ENCODE measurements at places on chromosomes 3 and 15.

DNA sequence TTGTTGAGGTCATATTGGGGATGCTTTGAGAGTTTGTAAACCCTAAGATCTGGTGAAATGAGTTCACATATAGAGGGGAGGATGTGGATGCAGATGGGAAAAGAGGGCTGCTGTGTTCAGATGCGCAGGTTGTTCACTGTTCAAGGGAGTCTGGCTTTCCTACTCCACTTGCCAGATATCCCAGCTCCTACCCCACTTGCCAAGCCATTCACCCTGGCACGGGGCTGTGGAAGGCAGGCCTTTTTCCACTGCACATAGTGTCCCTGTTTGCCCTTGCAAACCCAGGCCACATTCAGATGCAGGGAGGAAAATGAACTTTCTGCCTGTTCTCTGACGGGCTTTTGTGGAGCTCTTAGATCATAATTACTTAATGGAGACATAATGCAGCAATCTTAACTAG is 29.0 kb downstream of the CRABP1 start:
- DNase-seq = no peak

DNA sequence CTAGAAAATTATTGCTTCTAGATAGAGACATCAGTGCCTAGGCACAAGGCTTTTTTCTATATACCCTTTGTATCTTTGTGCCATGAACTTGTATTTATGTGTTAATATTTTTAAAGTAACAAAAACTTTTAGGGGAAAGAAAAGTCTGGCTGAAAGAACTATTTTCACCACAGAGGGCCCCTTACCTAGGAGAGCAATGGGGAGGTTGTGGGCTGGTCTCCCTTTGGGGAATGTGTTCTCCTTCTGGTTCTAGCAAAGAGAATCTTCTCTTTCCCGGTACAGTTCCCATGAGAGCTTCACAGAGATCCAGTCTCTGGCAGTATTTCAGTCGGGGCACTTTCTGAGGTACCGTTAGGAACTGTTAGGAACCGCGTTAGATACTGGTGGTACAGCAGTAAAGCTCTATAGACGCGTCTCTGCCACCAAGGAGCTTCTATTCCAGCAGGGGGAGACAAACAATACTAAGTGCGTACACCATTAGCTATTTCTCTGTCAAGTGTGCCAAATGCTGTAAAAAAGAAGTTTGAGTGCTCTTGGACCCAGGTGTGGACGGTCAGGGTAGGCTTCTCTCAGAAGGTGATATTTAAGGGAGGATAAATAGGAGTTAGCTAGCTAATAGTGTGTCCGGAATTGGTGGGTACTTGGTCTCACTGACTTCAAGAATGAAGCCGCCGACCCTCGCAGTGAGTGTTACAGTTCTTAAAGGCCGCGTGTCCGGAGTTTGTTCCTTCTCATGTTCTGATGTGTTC is 4.6 kb upstream of the EPB42 start:
- peak; percentile 65 for DNase-seq

GRCh38 chr15:73165844-73166243 is 113.6 kb downstream of the NEO1 start:
- DNase-seq = no peak

- DNase-seq = no peak
These were observed 551 bp downstream of the PML start for GRCh38 chr15:73994912-73995622.

- no peak for DNase-seq
These were observed 220.3 kb downstream of the OCA2 start for GRCh38 chr15:27878841-27879240.

DNA sequence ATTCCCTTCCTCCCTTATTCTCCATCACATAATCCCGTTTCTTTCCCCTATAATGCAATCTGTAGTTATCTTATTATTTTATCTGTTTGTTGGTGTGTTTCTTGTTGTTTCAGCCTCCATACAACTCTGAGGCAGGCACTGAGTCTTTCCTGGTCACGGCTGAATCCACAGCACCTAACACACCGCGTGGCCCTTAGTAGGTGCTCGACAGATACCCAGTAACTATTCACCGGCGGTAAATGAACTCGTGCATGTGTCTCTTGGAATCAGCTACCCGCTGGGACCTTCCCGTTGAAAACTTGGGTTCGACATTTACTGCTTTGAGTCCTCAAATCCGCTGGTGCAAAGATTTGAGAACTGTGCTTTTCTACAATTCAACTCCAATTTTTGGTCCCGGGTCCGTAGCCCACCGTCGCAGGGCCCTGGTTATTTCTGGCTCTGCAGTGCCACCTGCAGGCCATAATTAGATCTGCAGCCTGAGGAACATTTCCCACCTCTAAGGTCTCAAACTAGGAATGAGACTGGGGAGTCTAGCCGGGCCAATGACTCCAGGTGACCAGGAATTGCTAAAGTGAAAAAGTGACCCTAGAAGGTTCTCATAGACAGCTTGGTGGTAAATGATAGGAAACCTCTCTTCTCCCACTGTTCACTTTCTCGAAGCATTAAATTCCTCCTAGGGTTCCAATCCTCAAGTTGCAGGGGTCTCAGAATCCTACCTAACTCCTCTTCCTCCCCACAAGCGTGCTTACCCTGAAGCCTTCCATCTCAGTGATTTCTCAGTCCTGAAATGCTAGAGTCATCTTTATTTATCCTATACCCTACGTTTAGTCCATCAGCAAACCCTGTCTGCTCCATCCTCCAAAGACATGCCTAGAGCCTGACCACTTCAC is 40.0 kb upstream of the TRH start:
- no peak for DNase-seq

GRCh38 chr15:45498701-45499100 is 23.9 kb downstream of the SLC30A4 start:
- DNase-seq = no peak

DNA sequence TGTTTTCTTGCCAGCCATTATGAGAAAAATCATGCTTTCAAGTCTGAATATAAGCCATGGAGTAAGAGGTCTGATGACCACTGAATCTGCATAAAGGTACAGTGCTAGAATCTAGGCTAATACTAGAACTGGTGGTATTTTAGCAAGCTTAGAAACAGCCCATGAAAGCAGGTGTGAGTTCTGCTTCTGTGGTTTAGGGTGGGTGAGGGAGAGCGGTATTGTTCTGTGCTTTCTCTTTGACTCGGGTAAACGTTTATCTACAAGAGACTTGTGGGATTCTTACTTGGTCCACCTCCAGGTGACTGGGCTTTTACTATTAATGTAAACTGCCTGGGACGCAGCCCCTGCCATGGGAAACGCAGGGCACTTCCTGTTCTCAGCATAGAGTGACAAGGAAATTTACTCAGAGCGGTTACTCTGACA is 55.2 kb downstream of the PGPEP1L start:
- no peak for DNase-seq

DNA sequence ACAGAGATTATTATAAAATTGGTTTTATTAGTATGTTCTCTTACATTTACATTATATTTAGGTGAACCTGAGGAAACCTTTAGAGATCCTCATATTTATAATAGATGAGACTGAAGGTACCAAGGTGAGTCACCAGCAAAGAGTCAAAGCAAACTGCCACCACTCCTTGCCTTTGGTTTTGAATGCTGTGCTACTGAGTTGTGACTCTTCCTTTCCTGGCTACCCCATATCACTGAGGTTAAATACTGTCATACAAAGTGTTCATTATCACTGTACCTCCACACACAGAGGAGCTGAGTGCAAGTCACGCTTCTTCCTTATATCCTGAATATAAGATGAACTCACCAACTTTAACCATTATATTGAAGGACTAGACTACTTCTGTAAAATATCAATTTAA is 168.2 kb downstream of the CBLB start:
- no peak for DNase-seq

DNA sequence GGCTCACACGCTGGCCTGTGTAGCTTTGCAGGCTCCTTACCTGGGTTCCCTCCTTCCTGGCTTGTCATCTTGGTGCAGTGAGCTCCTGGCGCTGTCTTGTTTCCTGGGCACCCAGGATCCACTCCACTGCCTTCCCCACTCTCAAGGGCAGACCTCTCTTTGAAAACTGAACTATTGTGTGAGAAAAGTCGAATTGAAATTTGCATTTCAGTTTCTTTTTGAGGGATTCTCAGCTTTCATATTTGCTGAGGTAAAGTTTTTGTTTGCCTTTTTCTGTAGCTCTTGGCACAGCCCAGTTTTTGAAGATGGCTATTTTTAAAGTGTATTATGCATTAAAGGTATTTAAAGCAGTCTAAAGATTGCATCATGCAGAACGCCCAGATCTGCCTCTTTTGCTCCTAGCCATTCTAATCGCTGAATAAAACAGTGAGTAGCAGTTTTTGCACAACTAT is 70.1 kb downstream of the CCK start:
- DNase-seq = no peak

GRCh38 chr3:123663977-123664376 is 79.1 kb upstream of the HACD2 start:
- DNase-seq = no peak

- no peak for DNase-seq
These were observed 51.4 kb upstream of the GK5 start for GRCh38 chr3:142276781-142277180.

- no peak for DNase-seq
These were observed 95.9 kb downstream of the MEIS2 start for GRCh38 chr15:37004373-37004869.

DNA sequence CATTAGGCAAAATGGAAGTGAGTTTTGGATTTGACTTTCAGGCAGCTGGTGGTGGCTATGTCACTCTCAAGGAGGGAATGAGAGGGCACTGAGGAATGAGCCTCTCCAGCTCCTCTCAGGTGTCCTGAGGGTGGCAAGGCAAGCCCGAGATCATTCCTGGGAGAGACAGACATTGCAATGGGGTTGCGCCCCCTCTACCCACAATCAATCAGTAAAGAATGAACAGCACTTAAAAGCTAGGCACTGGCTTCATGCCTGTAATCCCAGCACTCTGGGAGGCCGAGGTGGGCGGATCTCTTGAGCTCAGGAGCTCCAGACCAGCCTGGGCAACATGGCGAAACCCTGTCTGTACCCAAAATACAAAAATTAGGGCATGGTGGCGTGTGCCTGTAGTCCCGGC is 14.1 kb upstream of the SHF start:
- DNase-seq = no peak

- no peak for DNase-seq
These were observed 89.4 kb upstream of the ANKRD34C start for GRCh38 chr15:79193103-79193502.

GRCh38 chr3:121817753-121818152 is 17.1 kb downstream of the IQCB1 start:
- DNase-seq = no peak

DNA sequence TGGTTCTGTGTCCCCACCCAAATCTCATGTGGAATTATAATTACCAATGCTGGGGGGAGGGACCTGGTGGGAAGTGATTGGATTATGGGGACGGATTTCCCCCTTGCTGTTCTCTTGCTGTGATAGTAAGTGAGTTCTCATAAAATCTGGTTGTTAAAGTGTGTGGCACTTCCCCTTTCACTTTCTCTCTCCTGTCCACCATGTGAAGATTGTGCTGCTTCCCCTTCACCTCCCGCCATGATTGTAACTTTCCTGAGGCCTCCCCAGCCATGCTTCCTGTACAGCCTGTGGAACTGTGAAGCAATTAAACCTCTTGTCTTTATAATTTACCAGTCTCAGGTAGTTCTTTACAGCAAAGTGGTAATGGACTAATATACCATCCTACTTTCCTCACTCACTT is 289.6 kb downstream of the EFHB start:
- DNase-seq = no peak

GRCh38 chr3:160213191-160213590 is 12.0 kb upstream of the C3orf80 start:
- DNase-seq = no peak

DNA sequence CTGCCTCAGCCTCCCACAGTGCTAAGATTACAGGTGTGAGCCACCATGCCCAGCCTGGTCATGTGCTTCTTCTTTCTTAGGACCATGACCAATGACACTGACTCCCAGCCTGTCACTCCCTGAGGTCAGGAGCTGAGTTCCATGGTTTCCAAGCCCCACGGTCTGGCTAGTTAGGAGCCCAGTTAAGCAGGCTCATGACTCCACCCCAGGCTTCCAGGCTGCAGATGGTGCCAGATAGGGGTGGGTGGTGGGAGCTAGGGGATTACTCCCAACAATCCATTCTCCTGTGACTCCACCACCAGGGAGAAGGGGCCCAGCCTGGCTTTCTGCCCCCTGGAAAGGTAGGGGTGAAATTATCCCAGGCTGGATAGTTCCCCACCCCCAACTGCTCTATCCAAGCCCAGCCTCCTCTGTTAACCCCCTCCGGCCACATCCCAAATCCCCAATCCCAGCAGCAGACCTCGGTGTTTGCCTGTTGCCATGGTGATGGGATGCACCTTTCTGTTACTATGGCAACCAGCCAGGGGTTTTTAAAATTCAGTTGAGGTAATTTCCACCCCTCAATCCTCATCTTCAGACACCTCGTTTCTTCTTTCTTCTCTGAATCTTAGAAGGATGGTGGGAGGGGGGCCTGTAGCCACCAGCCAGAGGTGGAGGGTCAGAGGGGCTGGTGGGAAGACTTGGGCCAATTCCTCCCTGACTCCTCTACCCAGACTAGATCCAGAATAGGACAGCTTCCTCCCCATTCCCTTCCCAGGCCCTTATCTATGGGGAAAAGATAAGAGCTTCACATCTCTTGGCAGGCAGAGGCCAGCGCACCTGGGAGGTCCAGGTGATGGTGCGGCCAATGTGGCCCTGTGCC is 22.5 kb upstream of the SEMA3F start:
- DNase-seq = no peak

GRCh38 chr15:83940136-83940535 is 286.2 kb downstream of the ADAMTSL3 start:
- DNase-seq = no peak

DNA sequence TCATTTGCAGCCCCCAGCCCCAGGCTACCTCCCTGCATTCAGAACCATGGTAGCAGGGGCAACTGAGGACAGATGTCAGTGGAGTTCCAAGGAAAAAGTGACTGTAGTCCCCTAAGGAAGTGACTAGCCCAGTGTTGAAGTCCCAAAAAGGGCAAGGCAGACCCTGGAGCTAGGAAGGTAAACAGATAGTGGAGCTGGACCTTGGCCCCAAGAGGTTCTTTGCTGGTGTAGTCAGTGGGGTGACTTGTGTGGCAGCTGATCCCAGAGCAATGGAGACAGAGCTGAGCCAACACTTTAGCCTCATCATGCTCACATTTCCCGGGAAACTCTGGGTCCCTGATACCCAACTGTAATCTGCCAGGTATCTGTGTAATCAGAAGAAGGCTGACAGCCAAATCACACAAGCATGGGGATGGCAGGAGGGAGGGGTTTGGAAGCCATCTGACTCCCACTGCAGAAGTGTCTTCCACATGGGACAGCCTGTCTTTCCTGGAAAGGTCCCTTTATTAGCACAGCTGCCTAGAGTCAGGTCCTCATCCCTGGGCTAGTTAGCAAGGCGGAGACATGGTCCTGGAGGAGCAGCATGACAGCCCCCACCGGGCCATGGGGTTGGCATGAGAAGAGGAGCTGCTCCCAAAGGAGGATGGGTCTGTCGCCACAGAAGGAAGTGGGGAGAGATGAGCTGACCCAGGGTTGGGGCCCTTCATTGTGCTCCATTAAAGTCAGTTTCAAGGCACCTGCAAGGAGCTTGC is 39.8 kb downstream of the PXYLP1 start:
- DNase-seq = no peak

DNA sequence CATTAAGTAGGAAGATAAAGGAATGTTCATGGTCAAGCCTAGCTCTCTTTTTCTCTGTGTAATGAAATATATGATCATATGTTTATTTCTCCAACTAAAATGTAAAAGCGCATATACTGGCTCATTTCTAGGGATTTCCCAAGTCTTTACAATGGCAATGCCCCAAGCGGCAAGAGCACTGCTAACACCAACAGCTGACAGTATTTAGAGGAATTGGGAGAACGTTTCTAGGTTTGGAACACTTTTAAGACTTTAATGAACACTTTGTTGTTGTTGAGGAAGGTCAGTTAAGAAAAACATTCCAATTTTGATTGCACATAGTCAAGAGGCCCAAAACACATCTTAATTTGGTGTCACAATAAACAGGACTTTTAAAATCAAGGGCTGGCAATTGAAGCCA is 132.7 kb downstream of the ATP8B4 start:
- no peak for DNase-seq

Measured in RCC 7860 (cell line).